GM18507 (cell line): ENCODE measurements at places on chromosomes 3 and 15.
A peak's percentile ranks its signal among the peaks of the same experiment; 100 is the strongest.

DNA sequence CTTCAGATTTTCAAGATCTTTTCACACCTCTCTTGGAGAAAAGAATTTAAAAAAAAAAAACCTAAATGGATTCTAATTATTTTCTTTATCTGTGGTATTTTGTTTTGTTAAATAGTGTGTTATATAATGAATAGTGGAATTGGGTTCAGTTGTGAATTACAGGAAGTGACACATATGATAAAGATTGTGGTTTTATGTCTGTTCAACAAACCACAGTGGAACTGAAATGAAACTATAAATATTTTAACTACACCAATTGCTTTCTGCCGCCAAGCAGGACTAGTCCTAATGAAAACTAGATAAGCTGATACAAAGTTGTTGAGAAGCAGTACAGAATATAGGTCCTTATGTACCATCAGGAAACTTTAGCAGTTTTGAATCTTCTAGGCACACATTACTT, 121.6 kb downstream of the UBE2E2 start:
- no peak for DNase-seq

DNA sequence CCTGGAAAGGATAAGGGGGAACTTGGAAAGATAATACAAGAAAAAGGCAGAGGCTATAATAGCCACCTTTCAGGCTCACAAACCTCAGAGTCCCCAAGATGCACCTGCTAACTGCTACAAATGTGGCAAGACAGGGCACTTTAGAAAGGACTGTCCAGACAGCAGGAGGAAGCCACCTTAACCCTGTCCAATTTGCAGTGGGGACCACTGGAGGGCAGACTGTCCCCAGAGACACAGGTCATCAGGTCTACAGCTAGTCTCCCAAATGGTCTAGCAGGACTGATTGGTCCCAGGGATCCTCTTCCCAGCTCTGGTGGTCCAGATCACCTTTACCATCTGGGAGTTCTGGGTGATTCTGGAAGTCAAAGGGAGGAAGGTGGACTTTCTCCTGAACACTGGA, 882.5 kb upstream of the GBE1 start:
- no peak for DNase-seq

DNA sequence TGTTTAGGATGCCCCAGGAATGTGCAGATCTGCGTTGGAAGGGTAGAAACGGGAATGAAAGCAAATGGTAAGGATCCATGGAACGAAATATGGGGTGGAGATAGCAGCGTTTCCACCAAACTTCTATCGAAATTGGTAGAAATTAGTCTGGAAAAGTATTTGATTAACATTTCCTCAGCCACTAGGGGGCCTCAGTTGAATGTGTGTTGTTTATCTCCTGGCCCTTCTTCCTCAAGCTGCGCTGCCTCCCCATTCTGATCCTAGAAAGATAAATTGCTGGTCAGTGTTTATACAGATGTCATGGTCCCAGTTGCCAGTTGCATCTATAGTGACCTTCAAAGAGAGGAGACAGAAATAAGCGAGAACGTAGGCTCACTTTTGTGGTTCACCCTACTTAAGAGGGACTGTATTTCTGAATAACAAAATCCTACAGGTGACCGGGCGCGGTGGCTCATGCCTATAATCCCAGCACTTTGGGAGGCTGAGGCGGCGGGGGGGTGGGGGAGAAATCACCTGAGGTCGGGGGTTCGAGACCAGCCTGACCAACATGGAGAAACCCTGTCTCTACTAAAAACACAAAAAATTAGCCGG, 457.1 kb downstream of the SQOR start:
- DNase-seq, result no peak

DNA sequence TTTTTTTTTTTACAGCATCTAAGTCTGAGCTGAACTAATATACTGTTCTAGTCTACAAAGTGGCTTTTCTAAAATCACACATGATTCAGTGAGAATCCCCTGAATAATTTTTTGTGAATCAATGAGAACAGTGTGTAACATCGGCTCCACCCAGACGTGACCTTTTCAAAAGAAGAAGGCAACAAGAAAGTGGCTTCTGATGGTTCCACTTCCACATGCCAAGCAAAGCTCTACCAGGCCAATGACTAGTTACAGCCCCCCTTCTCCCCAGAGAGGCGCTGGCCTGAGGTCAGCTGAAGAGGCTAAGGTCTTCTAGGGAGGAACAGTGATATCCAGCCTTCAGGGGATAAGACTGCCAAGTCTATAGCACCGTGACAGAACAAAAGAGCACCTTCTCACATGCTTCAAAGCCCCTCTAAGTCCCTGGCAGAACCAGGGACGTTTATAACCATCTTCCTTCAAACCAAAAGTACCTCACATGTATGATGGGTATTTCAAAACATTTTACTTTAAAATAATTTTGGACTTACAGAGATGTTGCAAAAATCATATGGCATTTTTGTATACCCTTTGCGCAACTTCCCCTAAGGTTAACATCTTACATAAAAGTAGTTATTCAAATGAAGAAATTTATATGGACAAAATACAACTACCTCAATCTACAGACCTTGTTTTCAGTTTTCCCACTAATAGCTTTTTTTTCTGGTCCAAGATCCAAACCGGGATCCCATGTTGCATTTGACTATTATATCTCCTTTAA, 177.9 kb downstream of the OSBPL10 start:
- no peak for DNase-seq

GRCh38 chr3:108312656-108313055, 16.3 kb downstream of the HHLA2 start:
- no peak for DNase-seq

GRCh38 chr3:157530637-157531300, 27.6 kb upstream of the VEPH1 start:
- DNase-seq, result no peak

DNA sequence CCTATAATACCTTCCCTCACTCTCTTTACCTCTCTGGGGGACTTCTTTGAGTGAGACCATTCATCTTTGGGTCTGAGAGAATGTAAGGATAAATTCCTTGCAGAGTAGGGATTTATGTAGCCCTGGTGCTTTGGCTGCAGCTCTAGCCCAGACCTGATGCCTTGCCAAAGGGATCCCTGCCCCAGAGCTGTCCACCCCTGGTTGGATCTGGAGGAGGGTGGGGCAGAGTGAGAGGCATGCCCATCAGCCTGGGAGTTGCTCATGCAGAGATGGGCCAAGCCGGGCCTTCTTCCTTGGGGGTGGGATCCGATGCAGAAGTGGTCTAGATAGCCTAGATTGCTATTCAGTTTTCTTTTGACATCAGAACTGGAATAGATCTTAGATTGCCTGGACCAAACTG, 31.5 kb downstream of the RTP1 start:
- no peak for DNase-seq

DNA sequence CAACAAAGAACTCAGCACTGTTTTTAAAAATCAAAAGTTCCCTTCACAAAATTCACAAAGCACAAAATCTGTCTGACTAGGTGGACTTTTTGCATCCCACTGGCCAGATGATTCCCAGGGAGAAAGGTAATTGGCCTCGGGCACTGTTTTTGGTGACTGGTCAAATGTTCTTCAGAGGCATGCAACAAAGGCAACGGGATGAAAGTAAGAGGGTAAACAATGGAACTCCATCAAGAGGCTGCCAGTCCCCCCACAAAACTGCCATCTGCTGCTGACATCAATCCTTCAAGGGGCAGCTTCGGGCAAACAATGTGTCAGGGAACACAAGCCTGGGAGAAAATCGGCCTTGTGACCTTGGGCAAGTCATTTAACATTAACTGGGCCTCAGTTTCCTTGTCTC, 3.3 kb downstream of the SRGAP3 start:
- DNase-seq, result no peak

DNA sequence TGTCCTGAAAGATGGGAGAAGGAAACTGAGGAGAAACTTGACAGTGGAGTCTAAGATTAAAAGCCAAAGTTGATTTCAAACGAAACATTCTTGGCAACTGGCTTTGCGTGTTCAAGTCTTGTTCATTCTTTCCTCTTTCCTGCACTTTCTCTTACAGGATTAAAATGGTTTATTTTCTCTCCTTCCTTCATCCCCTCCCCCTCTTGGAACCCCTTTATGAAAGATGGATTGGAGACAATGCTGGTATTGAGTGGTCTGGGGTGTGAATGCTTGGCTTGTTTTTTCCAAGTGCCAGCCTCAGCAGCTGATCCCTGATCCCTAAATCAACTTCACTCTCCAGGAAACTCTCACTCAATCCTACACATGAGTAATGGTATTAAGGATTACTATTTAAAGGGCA, 703 bp upstream of the LSAMP start:
- DNase-seq, result no peak

DNA sequence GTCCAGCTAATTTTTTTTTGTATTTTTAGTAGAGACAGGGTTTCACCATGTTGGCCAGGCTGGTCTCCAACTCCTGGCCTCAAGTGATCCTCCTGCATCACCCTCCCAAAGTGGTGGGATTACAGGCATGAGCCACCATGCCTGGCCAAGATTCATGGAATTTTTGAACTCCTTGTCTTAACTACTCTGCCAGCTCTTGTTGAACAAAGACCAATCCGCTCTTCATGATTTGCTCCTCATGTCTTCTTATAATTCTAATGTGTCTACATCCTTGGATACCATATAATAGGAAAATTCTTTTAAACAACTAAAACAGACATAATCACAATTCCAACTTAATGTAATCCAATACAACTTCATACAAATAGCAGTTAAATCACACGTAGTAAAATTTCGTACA, 21.3 kb downstream of the UBA5 start:
- no peak for DNase-seq

DNA sequence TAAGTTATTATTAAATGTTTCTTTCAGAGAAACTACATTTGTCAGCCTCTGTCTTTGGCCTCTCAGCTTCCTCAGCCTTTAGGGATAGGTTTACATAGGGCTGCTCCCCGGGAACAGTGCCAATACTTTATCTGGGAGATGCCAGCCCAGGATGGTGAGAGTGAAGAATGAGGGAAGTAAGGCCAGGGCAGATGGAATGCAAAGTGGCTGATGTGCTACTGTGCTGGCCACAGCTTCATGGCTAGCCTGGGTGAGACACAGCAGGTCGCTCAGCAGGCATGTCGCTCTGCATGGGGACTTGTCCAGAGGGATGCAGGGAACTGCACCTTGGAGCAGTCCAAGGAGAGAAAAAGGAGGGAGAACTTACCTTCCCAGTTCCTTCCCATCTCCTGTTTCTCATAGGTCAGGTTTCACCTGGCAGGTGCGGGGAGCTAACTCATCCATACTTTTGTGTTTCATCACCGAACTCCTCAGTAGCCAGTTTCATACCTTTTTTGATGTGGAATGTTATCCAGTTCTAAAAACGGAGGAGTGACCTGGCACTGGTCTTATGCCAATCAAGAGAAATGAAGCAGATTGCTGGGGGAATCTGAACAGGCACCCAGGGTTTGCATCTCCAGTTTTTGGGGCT, 30.9 kb upstream of the C15orf39 start:
- DNase-seq, result no peak

GRCh38 chr3:149920119-149920518, 50.6 kb downstream of the PFN2 start:
- no peak for DNase-seq

GRCh38 chr15:58585693-58586443, 154.1 kb downstream of the LIPC start:
- DNase-seq, result no peak

- no peak for DNase-seq
These were observed 566.7 kb upstream of the NECTIN3 start for GRCh38 chr3:110504901-110505300.

DNA sequence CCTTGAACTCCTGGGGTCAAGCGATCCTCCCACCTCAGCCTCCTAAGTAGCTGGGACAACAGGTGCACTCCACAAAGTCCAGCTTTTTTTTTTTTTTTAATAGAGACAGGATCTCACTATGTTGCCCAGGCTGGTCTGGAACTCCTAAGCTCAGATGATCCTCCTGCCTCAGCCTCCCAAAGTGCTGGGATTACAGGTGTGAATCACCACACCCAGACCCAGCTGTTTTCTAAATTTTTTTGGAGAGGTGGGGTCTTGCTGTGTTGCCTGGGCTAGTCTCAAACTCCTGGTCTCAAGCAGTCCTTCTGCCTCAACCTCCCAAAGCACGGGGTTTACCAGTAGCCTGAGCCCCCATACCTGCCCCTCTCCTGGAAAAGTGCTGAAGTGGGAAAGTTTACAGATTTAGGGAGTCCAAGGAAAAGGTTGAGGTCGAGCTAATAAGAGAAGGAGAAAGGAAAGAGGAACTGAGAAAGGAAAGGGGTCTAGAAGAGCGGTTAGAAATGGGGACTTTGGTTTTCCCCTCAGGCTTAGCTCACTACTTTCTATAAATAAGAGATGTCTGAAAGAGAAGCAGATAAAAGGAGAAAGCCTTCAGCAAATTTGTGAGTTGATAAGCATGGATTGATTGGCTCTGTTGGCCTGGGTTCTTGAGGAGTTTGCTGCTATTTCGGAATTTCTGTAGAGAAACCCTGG, 23.6 kb downstream of the UBE2E1 start:
- no peak for DNase-seq

DNA sequence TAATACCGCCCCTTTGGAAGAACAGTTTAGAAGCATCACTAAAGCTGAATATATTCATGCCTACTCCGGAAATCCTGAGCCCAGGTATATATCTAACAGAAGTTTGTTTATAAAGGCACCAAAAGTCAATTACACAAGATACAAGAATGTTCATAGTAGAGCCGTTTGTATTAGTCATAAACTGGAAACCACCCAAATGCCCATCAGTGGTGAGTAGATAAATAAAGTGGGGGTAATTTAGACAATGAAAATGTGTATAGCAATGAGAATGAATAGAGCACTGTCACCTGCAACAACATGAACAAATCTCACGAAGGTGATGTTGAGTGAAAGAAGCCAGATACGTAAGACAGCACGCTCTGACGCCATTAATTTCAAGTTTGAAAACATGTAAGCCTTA, 68.3 kb upstream of the GLCE start:
- no peak for DNase-seq

DNA sequence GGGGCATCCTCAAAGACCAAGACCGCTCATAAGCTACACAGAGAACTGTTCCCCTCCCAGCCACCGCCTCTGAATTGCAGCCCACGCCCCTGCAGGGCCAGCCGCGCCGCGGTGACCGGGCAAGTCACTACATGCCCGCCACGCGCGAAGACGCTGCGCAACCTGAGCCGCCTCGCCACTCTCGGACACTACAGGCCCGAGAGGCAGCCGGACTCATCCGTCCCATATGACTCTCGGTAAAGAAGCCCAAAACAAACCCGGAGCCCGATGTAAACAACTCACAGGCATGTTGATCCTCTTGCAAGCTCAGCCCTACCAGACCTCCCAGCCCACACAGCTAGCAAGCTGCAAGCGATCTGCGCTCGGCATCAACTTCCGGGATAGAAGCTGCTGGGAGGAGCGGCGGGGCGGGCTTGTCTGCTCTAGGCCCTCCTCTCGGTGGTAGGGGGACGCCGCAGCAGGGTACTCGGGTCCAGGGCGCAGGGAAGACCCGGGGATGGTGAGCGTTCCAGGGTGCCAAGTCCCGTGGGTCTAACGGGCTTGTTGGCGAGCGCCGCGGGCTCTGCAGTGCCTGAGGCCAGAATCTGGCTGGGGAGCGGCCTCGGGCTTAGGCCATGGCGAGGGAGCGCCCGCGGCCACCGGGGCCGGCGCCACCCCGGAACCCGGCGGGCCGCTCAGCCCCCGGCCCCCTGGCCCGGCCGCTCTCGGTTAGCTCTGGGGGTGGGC, at the start of gene RPS27L:
TSS of gene RPS27L (minus strand) at position 360 of the 726 bp plus-strand sequence. CDS start at position 288, 72 bp downstream.
- peak; percentile 77 for DNase-seq

GRCh38 chr3:106560451-106560966, 691.7 kb upstream of the CBLB start:
- no peak for DNase-seq
